ENCODE measurements at places on chromosomes 5 and 9.

- no peak for DNase-seq
Observed at GRCh38 chr5:178327931-178328711, 95.5 kb upstream of the PHYKPL start.

DNA sequence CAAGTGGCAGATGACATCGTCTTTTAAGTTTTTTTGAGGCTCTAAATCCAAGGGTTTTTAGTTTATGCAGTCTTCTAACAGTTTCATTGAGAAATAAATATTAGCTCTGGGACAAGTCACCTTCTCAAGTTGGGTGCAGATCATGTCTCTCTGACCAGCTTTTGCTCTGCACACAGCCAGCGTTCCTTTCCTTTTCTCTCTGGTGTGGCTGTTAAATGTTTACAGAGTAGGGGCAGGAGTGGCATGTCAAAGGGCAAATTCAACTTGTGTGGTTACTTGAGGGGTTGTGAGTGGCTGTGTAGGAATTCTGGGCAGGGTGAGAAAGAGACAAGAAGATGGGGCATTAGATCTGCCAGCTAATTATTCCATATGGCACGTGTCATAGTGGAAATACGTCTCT is 187.5 kb upstream of the HMHB1 start:
- no peak for DNase-seq

- no peak for DNase-seq
Observed at GRCh38 chr9:122265149-122265915, 650 bp downstream of the MRRF start.

GRCh38 chr9:76894198-76894597 is 11.7 kb downstream of the PRUNE2 start:
- DNase-seq: no peak

DNA sequence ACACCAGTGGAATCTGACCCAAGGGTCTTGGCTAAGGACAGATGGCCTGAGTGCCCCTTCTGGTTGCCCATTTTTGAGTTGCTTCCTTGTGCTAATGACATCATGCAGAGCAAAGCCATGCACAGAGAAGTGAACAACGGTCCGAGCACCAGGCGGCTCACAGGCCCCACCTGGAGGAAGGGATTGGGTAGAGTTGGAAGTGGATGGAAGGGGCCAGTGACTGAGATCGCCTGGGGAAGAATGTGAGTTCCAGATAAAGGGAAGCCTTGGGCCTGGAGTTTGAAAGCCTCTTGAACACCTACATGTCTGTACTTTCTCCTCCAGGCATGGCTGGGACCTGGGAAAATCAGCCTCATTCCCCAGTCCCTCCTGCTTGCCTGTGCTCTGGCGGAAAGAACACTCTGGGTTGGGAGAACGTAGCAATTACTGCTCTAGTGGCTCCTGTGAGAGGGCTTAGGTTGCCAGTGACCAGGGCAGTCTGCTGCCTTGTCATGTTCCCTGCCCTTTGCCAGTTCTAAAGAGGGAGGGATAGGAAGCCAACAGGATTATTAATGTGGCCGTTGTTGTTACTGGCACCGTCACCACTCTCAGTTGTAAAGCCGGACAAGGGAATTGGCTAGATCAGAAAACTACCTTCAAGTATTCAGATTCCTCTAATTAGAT is 62.5 kb upstream of the PTPN3 start:
- DNase-seq: no peak

DNA sequence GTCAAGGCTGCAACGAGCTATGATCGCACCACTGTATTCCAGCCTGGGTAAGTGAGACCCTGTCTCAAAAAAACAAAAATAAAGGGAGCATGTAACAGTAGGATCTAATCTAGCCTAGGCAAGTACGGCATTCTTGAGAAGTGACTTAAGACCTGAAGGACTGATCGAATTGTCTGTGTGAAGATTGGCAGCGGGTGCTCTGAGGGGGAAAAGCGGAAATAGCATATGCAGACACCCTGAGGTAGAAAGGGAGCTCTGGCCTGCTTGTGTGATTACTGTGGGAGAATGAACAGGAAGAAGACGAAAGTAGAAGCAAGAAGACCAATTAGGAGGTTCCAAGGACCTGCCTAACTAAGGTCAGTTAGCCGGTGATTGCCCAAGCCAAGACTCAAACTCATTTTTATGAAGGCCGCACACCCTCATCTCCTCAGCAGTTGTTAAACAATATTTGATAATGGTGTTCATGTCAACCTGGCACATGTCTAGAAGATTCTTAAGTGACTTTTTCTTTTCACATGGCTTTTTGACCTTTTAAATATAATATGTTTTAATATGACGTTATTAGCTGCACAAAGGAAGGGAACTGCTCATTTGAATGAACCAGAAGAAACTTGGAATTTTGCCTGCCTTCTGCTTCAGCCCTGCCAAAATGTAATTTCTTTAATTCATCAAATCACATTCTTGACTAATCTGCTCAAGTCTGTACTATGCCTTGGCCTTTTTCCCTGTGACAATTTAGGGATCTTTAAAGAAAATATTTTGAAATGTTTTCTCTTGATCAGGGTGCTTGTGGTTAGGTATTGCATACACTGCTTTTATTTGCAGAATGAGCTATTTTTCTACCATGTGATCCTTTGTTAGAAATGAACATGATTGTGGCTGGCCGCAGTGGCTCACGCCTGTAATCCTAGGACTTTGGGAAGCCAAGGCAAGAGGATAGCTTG is 289.2 kb upstream of the DMRT1 start:
- no peak for DNase-seq

GRCh38 chr5:119458911-119459632 is 6.8 kb downstream of the HSD17B4 start:
- no peak for DNase-seq

DNA sequence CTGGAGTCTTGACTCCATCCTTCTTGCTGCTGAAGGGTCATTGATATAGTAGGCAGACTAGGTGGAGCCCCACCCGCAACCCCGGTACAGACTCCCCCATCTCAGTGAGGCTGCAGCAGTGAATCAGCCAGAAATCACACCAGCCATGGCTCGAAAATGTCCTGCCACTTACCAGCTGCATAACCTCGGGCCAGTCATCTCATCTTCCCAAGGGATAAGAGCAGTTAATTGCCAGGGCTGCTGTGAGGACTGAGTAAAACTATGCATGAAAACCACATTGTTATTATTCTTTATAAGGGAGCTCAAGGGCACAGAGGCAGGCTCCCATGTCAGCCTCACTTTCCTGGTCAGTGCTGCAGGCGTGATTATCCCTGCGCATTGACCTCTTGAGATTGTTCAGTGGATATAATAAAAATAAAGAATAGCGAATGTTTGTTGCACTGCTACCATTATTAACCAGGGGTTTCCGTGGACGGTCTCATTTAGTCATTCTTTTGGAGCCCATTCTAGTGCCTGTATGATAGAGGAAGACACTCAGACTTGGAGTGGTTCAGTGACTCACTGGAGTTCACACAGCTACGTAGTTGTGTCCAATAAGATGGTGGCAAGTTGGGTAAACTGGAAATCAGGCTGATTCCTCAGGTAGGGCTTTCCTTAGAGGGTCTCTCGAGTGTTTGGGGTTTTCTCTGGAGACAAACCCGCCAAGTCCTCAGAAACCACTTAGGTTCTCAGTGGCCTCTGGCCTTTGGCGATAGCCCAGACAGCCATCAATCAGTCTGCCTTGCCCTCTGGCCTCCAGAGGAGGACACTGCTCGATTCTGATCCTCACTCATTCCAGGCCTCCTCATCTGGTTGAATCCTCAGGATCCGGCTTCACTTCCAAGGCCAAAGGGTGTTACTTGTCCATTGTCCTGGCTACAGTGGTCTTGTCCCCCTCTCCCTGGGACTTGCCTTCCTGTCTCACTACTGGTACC is 39.9 kb downstream of the COL15A1 start:
- no peak for DNase-seq

- DNase-seq: no peak
Observed at GRCh38 chr5:83345423-83345822, 126.1 kb upstream of the VCAN start.

GRCh38 chr5:160369990-160370712 is at the start of gene C1QTNF2:
Gene C1QTNF2 (minus strand): TSS chr5:160370626. CDS start chr5:160355011, 15,615 bp downstream.
- DNase-seq: no peak

DNA sequence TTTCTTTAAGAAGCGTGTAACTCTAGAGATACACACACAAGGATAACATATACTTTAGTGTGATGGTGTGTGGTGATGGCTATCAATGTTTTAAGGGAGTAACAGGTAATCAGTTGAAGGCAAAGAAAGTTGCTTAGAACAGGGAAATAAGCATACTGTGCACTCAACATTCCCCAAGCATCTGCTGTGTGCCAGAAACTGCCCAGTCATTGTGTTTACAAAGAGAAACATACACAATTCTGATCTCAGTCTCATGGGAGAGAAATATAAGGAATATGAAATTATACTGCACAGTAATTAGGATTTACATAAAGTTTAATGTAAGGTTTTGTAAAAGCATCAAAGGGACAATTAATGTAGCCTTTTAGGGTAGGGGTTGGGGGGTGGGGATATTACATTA is 224.1 kb upstream of the TYRP1 start:
- DNase-seq: no peak

GRCh38 chr9:20562051-20562450 is 60.2 kb downstream of the MLLT3 start:
- no peak for DNase-seq

GRCh38 chr5:155260798-155261197 is 247.2 kb downstream of the KIF4B start:
- no peak for DNase-seq

DNA sequence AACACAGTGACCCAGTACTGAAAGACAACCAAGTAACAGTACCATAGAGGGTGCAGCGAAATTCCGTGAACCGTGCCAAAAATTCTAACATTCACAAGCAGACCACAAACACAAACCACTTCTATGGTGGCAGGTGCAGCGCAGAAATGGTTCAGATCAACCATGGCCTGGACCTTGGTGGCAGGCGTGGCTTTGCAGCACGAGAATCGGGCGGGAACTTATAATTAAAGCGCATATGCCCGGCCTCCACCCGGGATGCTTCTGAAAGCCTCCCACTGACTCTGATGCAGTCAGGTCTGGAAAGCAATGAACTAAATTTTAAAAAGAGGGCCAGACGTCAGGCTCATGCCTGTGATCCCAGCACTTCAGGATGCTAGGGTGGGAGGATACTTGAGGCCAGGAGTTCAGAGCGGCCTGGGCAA is 68.0 kb upstream of the TBC1D9B start:
- no peak for DNase-seq

DNA sequence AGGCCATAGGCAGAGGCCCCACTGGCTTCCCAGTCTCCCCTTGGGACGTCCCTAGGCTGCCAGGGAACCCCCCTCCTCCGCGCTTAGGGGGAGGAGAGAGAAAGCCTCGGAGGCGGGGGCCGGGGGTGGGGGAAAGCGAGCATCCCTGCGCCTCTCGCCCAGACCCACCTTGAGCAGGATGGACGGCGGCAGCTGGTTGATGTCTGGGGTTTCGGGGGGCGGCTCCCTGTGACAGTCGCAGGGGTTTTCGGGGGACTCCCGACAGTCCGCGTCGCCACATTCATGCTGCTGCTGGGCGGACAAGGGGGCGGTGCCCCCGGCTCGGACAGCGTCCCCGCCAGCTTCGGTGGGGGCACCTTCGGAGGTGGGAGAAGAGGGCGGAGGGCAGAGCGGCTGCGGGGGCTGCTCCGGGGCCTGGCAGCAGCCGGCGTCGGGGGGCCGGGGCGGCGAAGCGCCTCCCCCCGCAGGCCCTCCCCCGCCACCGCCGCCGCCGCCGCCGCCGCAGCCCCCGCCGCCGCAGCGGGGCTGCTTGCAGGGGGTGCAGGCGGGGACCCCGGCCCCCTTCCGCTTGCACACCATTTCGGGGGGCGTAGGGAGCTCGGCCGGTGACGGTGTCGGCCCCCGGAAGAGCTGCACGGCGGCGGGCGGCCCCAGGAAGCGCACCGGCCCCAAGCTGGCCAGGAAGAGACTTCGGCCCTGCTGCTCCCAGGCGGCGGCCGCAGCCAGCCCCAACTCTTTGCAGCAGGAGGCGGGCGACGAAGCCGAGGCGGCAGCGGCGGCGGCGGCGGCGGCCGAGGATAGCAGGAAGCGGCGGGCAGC is 1.2 kb downstream of the FBXL17 start:
- peak; percentile 55 for DNase-seq

DNA sequence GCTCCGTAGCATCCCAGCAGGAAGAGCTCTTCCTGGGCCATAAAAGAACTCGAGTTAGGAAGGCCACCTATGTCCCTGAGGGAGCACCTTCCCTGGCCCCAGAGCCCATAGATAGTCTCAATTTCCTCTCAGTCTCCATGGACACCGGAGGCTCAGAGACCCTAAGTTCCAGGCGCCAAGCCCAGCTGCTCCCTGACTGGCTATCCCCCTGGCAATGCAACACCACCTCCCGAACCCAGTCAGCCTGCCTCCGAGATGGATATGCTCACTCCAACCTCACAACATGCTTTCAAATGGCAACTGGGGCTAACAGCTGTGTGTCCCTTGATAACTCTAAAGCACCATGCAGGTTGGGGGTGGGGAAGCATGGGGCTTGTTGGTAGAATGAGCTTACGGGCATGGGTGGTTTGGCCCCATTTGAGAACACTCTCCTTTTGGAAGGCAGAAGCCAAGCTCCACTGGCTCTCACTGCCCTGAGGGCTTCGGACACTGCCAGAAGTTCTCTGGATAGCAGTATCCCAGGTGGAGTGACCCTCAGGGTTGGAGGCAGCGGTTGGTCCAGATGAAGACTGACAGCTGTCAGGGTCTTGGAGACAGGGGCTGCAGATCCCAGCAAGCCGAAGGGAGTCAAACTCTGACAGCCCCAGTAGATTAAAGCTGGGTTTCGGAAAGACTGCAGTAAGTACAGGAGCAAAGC is 165.3 kb downstream of the PAX5 start:
- no peak for DNase-seq

DNA sequence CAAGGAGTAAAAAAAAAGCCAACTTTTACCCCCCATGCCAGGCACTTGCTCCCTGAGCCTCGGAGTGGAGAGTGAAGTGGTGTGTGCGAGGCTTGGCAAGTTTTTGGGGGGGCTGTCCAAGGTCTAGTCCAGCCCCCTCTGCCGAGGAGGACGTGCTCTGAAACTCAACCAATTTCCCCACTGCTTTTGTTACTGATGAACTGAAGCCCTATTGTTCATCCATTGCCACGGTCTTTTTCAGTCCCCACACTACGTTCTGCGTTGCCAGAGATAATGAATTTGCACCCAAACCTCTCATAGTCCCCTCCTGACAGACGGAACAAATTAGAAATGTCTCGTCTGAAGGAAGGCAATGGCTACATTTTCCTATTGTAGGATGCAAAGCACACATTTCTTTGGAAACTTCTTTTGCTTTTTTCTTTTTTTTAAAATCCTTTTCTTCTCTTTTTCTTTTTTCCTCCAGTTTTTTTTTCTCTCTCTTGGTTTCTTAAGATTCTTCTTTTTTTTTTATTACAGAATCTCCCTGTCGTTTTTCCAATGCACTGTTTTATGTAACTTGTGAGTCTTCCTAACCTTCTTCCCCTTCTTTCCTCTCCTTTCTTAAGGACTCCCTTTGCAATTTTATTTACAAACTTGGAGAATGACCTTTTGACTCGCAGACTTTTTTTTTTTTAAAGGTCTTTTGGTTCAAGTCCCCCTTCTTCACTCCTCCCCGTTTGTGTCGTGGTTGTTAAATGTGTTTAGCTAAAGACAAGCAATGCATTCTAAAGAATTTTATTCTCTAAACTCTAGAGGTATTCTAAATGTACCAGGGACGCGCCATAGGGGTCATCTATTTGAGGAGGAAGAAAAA is 209.5 kb downstream of the MEF2C start:
- DNase-seq: no peak

- DNase-seq: no peak
Observed at GRCh38 chr9:125691869-125692268, 15.1 kb downstream of the MAPKAP1 start.

- no peak for DNase-seq
Observed at GRCh38 chr9:18382243-18382642, 91.7 kb upstream of the ADAMTSL1 start.

All from activated CD8-positive, alpha-beta memory T cell treated with anti-CD3 and anti-CD28 coated beads, Interleukin-2, amount 50 U/mL, for 4 hours (primary cell).